ENCODE measurements at places on chromosomes 12 and 14.

- DNase-seq: no peak
These were observed 181.3 kb downstream of the ITPR2 start for GRCh38 chr12:26651566-26652188.

GRCh38 chr14:51895375-51895774, 35.0 kb downstream of the GNG2 start:
- no peak for DNase-seq

GRCh38 chr14:103094406-103095209, at the start of gene EXOC3L4:
TSS of gene EXOC3L4 (plus strand) at chr14:103094725. CDS start at chr14:103100220, 5,495 bp downstream.
- DNase-seq: no peak

DNA sequence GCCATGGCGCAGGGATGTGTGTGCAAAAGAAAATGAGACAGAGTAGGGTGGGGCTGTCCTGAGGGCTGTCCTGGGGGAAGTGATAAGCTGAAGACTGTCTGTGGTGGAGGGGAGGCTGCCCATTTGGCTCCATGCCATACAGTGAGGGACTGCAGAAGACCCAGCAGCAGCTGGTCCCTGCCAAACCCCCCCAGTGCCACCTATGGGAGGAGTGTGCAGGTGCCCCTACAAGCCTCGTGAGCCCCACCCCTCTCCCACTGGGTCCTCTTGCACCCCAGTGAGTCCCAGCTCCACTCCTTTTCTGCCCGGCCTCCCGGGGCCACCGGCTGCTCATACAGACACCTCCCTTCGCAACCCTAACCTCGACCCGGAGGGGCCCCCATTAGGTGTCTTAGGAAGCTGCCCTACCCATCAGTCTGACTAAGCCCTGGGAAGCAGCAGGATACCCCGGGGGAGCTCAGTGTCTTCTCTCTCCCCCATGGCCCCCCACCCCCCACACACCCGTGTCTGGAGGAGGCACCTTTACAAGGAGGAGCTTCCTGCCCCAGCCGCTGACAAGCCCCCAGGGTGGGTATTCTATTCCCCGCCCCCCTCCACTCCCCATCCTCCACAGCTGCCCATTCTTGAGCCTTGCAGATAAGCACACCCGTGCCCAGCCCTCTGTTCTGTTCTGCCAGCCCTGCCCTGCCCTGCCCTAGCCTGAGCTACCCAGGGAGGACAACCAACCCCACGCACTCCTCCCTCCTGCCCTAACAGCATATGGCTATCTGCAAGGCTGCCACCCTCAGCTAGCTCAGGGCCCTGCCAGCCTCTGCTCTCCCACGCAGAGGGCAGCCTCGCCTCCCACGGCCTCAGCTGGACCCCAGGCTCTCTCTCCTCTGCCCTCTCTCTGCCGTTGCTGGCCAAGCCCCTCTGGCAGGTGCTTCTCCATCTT, 41.9 kb downstream of the SLC6A12 start:
- no peak for DNase-seq

- no peak for DNase-seq
These were observed 123.5 kb upstream of the NOS1 start for GRCh38 chr12:117484901-117485300.

- DNase-seq: no peak
These were observed 1.3 kb upstream of the FLVCR2 start for GRCh38 chr14:75577090-75577489.

DNA sequence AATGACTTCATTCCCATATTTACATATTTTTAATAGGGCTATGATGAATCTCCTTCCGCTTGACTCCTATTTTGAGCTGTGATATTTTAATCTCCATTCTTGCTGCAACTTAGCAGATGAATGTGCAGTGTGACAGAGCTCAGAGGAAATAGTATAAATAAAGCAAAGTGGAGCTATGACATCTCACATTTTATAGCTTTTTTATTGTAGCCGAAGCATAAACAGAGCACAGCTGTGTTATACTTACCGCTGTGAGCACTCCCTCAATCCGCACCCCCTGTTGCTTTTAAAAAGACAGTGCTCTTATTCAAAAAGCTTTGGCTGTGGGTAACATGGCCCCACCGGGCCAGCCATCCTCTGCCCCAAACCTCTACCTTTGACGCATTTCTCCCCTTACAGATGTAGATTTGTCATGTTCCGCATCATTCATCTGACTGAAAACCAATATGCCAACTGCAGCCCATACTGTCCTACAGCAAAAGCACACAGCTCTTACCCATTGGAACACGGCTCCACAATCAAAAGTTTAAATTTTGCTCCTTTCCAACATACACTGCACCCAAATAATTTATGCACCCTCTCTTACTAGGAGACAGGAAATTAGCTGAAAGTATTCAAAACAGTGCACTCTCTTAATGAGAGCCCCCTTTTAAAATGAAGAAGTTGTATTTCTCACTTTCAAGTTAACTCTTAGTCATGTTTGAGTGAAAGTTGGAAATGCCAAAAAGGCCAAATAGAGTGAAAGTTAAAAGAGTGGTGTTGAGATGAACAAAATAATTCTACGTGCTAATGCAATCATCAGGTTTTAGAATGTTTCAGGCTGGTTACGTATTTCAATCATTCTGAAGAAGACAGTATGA, 429.3 kb upstream of the SOX5 start:
- DNase-seq: no peak

GRCh38 chr12:47980779-47981495, 17.5 kb downstream of the TMEM106C start:
- DNase-seq: no peak

DNA sequence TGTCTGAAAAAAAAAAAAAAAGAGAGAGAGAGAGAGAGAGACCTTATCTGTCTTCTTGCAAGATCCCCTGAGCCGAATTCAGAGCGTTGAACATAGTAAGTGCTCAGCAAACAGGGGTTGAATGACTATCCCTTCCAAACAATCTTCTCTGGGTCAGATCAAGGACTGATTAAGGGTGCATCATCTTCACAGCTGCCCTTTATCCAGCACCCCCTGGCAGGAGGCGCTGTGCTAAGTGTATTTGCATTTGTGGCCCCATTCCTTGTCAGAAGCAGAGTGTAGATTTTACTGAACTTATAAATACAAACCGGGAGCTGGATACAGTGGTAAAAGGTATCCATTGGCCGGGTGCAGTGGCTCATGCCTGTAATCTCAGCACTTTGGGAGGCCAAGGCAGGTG, 8.8 kb upstream of the TRPV4 start:
- no peak for DNase-seq

DNA sequence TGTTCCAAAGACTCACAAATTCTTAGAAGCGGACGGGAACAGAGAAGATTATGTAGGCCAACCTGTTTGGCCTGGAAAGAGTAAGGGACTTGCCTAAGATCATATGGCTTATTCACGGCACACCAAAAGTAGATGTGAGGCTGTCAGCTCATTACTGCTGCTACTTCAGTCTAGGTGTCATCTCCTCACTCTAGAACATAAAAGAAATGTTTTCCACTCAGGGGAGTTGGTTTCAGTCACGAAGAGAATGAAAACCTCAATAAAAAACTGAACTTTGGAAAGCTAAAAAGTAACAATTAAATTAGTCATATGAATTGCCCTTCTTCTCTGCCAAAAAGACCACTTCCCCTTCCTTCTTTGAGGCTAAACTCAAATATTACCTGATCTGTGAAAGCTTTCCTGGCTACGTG, 658 bp upstream of the CEP128 start:
- no peak for DNase-seq

- DNase-seq: no peak
These were observed 16.2 kb downstream of the SLC7A8 start for GRCh38 chr14:23167116-23167847.

GRCh38 chr14:50335989-50336824, 24.1 kb downstream of the DMAC2L start:
- no peak for DNase-seq

DNA sequence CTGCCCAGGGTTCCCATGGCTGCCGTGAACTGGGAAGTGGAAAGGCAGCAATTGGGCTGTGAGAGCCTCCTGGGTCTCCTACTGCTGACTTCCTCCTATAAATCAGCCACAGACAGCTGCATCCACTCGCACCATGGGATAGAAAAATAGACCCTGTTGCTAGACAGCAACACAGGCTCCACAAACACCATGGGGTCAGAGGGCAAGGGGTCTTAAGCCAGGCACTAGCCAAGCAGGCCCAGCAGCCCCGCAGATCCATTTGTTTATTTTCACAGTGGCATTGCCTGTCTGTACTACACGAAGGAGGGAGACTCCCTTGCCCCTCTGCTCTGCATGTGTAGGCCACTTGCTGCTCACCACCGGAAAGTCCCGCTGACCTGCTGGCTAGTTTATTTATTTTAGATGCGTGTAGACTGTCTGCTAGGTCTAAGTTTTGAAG, 139.8 kb downstream of the DACT1 start:
- no peak for DNase-seq

DNA sequence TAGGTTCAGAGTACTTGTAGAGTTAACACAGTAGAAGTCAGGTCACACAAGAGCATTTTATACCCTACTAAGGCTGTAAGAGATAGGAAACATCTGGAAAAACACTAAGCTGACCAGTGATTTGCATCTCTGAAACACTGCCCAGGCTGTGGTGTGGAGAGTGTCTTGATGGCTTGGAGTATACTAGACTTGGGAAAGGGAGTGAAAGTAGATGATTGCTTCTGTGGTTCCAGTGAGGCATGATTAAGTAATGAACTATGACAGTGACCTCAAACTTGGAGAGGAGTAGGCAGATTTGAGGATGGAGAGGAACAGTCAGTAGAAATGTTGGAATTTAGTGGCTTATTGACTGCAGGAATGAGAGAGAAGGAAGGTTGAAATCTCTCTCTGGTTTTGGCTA, 201.2 kb downstream of the FLRT2 start:
- no peak for DNase-seq

DNA sequence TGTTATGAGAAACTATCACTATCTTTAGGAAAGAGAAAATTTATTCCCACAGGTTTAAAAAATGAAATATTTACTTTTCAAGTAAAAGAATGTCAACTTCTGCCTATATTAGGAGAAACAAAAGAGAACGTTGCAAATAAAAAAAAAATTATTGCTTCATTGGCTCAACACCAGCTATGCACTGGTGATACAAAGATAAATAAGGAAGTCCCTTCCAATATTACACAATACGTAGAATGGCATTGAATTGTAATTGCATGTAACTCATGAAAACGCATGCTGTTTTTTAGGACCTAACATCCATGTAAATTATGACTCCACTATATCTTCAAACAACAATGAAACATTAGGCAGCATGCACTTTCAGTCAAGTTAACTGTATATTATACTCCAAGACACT, 56.4 kb upstream of the RERGL start:
- no peak for DNase-seq

GRCh38 chr12:72273499-72273837, 1.3 kb downstream of the TRHDE start:
- DNase-seq: no peak

GRCh38 chr14:52397844-52398243, 83.7 kb downstream of the PTGER2 start:
- no peak for DNase-seq

GRCh38 chr12:93358058-93358457, 19.7 kb upstream of the NUDT4 start:
- DNase-seq: no peak

DNA sequence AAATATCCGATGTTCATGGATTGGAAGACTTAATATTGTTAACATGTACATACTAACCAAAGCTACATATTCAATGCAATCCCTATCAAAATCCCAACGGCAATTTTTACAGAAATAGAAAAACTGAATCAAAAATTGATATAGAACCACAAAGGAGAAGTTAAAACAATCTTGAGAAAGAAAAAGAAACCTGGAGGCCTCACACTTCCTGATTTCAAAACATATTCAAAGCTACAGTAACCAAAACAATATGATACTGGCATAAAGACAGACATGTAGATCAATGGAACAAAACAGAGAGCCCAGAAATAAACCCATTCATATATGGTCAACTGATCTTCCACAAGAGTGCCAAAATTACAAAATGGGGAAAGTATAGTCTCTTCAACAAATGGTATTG, 5.4 kb upstream of the PELI2 start:
- no peak for DNase-seq

DNA sequence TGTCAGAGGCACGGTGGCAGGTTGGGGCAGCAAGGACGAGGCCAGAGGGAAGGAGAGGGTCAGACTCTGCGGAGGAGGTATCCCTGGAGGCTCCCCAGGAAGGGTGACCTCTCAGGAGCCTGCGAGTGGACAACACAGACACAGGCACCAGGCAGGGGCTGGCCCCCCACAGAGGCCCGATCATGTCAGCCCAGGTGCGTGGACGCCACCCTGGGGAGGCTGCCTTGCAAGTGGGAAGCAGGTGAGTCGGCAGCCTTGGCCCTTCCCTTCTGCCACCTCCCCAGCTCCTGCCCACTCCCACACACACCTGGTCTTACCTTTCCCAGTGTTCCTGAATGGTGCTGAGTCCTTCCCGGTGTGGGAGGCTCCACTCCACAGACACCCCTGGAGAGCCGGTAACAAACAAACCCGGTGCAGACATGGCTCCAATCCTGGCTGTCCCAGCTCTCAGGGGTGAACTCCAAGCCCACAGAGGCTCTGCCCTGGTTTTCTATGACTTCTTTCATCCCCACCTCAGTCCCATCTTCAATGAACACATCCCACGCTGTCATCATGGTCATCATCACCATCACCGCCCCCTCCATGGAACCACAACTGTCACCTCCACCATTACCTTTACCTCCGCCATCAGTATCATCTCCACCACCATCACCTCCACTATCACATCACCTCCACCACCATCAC, 5.2 kb downstream of the ZBTB42 start:
- DNase-seq: no peak

DNA sequence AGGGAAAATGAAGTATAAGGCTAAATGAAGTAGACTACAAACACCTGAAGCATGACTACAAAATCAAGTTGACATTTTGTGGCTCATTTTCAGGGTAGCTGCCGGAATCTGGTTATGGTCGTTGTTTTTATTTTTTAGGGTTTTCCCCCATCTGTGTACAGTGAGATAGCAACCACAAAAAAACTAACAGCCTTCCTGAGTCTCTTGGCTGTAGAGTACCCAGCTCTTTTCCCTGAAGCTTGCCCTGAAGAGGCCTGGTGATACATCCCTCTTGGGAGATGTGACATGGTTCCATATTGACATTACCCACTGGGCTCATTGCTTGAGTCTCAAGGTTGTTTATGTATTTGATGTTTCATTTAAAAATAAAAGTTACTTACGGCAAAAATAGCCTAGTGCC, 424.0 kb downstream of the ZFP36L1 start:
- DNase-seq: no peak

GRCh38 chr12:48447755-48448154, 24.6 kb upstream of the ANP32D start:
- DNase-seq: no peak

DNA sequence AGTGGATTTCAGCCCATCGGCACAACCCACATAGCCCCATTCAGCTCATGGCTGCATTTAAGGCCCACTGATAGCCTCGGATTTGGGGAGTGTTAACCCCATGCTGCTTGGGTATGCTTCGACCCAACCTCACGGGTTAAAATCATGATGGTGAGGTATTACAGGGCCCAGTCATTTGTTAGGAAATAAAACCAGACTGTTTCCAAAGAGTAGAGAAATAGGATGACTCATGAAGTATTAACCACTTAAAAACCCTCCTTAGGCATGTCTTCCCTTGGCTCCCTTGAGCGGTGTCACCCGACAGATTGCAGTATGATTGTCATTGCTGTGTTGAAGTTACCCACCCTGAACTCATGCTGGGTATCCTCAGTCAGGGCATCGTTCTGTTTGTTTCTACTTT, 289.1 kb downstream of the CACNA1C start:
- DNase-seq: no peak

Measured in cortex of kidney (tissue), 1 donor.